Smooth muscle cell of the brain vasculature (primary cell): ENCODE measurements at places on chromosomes 13 and 19.

GRCh38 chr13:76189882-76190519 lies 553.9 kb downstream of the LMO7 start:
- DNase-seq: no peak

- no peak for DNase-seq
These were observed 3.1 kb downstream of the ZNF428 start for GRCh38 chr19:43616306-43616705.

GRCh38 chr19:49818649-49819370 lies 721 bp downstream of the MED25 start:
- DNase-seq: no peak

GRCh38 chr19:3608079-3608641 lies 1.5 kb upstream of the TBXA2R start:
- DNase-seq: no peak

- no peak for DNase-seq
These were observed 905.5 kb downstream of the UQCRFS1 start for GRCh38 chr19:28307487-28307886.

- DNase-seq: no peak
These were observed 124.1 kb downstream of the DPF1 start for GRCh38 chr19:38099966-38100365.

DNA sequence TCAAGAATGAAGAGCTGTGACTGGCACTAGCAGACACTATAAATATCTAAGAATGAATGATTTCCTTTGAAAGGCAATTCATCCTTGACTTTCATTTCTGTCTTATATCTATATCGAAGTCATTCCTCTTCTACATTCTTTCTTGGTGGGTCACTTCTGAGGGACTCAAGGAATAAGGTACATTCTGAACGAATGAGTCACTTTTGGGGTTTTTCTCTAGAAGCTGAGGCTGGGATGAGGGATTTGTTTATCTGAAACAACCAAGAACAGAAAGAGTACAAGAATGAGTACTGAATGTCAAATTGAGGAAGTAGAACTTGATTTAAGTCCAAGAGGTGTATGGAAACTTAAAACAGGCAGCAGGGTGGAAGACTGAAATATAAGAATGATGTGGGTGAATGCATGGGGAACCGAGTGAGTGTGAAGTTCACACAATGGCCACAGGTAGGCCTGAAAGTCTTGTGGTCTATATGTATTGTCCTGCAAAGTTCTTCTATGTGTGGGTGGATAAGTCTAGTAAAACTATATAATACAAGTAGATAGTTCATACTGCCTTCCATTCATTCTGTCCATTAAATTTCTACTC lies 343.9 kb downstream of the OXGR1 start:
- peak; percentile 23 for DNase-seq

DNA sequence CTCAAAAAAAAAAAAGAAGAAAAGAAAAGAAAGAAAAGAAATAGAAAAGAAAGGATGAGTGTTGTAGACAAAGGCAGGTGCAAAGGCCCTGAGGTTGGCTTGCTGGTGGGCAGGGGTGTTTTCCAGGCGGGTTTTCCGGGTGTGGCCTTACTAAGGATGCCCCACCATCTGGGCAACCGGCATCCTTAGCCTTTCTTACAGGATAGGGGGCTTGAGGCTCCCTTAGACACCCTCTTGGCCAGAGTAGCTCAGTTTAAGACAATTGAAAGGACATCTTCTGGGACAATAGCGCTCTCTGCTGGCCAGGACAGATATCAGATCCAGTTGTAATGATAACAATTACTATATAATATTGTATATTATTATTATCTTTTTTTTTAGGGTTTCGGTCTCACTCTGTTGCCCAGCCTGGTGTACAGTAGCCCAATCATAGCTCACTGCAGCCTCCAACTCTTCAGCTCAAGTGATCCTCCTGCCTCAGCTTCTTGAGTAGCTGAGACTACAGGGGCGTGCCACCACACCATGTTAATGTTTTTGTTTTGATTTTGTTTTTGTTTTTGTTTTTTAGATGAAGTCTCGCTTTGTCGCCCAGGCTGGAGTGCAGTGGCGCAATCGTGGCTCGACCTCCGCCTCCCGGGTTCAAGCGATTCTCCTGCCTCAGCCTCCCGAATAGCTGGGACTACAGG lies 1.4 kb upstream of the QTRT1 start:
- no peak for DNase-seq

DNA sequence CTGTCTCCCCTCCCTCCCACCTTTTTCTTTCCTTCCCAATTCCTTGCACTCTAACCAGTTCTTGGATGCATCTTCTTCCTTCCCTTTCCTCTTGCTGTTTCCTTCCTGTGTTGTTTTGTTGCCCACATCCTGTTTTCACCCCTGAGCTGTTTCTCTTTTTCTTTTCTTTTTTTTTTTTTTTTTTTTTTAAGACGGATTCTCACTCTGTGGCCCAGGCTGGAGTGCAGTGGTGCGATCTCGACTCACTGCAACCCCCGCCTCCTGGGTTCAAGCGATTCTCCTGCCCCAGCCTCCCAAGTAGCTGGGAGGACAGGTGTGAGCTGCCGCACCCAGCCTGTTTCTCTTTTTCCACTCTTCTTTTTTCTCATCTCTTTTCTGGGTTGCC lies 6.9 kb downstream of the MYADM start:
- no peak for DNase-seq

- no peak for DNase-seq
These were observed 65.5 kb downstream of the EPSTI1 start for GRCh38 chr13:42926555-42926954.

DNA sequence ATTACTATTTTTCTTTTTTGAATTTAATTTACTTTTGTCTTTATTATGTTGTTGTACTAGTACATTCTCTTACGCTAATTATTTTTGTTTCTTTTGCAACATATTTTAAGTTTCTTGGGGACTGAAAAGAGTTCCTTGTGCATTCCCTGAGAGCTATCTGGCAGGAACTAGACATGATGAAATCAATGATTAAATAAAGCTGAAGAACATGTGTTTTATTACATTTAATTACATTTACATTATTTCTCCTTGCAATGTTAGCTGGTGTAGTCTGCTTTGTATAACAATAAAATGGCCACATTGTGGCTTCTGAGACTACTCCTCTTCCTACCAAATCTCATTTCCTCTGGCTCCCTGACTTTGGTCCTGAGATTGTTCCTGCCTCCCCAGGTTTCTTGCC lies 244.9 kb downstream of the NDFIP2 start:
- no peak for DNase-seq

GRCh38 chr13:100584896-100585295 lies 3.7 kb downstream of the GGACT start:
- no peak for DNase-seq

GRCh38 chr13:21014139-21014501 lies 47.3 kb downstream of the LATS2 start:
- DNase-seq: no peak

DNA sequence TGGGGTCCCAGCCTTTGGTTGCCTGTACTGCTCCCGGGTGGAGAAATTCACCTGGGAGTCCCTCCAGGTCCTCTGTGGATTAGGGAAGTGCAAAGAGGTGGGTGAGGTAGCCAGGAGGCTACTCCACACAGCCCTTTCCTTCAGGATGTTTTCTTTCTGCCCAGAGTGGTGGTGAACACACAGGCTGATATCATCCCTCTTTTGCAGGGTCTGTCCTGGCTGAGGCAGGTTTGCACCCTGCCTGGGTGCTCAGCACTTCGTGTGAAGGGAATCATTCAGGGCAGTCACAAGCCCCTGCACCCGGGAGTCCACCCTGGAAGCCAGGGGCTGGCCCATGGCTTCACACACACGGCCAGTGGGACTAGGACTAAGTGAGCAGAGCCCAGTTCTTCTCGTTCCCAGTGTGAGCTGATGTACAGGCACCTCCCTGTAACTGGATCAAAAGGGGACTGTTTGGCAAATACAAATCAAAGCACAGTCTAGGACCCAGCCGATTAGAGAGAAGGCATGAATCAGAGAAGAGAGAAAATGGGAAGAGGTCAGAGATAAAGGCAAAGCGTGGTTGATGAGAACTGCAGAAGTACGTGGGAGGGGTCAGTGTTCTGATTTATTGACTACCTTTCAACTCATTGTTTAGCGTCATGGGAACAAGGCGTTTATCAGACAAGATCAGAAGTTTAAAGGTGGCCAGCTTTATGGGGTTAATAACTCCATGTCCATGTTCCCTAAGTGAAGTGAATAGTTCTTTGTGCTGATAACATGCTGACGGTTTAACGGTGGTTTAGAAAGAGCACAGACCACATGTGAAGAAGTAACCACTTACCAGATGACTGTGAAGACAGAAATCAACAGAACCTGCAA lies 30.4 kb upstream of the SPATA13 start:
- no peak for DNase-seq

DNA sequence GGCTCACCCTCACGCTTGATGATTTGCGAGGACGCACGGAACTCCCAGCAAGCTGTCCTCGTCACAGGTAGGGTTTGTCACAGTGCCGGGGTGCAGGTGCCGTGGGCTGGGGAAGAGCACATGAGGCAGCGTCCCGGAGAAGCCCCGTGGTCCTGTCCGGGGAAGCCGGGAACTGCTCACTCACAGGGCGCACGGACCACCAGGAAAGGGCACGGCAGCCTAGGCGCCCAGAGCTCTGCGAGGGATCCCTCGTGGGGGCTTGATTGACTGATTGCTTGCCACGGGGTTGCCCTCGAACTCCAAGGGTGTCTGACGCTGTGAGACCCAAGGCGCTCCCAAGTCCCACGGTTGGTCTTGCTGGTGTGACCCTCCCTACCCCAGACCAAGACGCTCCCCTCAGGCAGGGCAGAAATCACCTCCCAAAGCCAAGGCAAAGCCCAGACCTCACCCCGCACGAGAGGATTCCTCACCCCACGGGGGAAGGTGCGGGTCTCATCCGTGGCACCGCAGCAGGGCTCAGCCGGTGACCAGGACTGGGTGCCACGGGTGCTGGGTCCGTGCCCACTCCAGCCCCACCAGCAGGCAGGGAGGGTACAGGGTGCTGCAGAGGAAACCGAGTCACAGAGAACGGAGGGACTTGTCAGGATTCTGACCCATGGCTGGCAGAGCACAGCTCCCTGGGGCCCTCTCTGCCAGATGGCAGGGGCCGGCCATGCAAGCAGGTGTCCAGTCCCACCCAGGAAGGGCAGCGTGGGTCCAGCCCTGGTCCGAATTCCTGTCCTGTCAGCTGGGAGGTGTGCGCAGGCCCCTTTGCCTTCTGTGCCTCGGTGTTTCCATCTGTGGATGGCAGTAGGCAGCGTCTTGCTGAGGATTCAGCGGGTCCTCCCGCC lies 7.7 kb downstream of the C2CD4C start:
- DNase-seq: no peak

- DNase-seq: no peak
These were observed 676 bp downstream of the BRCA2 start for GRCh38 chr13:32316028-32316339.

DNA sequence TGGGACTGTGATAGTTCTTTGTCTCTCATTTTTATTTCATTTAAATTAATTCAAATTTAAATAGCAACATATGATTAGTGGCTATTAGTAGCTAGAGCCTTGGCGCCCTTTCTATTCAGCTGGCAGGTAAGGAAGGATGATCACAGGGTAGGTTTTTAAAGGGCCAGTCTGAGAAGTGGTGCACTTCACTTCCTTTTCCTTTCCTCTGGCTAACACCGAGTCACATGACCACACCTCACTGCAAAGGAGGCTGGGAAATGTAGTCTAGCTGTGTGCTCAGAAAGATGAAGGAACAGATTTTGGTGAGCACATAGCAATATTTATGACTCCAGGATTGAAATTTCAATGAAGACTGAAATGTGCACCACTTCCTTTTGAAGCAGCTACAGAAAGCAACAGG lies 128.7 kb downstream of the TSHZ3 start:
- no peak for DNase-seq

DNA sequence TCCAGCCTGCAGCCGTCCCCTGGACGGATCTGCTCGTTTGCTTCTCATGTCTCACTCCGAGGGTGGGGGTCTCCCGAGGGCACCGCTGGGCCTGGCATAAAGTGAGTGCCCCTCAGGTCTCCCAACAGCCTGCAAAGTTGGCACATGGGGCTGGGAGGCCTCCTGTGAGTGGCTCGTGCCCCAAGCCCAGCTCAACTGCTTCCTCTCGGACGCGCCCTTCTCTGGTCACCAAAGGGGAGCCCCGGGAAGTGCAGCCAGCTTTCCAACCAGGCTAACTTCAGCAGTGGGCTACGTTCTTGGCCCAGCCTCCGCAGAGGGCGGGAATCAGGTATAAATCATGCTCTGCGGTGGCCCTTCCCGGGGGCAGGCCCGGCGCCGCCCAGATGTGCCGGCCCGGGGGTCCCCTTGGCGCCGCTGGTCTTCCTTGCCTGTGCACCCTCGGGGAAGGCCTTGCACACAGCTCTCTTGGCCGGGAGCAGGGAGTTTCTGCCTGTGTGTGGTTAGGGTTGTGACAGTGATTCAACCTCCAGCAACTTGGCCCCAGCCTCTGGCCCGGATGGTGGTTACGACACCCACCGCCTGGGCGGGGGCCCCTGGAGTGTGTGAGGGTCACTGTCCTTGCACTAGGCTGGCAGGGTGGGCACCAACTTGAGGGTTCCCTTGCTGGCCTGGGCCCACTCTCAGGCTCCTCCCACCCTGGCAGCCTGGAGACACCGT lies 20.7 kb downstream of the CEBPG start:
- no peak for DNase-seq

GRCh38 chr13:45353895-45354294 lies 12.9 kb upstream of the TPT1 start:
- DNase-seq: no peak
